NCI-H748 treated with DMSO at 0.1 percent for 48 hours (cell line): ENCODE measurements at places on chromosomes 1 and 21.

DNA sequence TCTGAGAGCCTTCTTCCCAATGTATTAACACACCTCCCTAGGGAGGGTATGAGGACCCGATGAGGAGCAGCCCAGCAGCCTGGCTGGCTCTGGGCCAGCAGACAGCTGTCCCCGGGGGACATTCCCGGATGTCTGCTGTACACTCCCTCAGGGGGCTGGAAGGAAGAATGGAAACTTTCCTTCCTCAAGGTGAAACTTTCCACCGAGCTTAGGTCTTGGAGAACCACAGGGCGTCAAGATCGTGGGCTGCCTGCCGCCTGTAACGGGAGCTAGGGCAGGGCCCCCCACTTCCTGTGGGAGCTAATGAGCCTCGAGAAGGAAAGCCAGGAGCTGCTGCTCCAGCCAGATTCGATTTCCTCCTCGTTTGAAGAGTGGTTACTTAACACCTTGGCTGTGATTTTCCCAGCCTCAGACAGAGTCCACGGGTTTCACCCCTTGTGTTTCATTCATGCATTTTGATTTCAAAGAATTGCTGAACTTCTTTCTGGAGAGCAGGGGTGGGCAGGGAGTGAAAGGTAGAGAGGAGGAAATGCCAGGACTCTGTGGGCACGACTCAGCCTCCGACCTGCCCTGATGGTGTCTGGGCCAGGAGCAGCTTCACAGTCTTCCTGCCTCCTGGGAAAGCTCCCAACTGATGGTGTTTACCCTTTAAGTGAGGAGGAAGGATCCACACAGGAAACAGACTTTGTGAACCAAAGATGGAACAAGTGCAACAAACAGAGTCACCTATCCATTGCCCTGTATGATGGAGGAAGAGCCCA lies 29.7 kb downstream of the UBE2T start:
- DNase-seq, result no peak

GRCh38 chr1:227934476-227935313 lies 13.0 kb downstream of the WNT9A start:
- DNase-seq, result no peak

DNA sequence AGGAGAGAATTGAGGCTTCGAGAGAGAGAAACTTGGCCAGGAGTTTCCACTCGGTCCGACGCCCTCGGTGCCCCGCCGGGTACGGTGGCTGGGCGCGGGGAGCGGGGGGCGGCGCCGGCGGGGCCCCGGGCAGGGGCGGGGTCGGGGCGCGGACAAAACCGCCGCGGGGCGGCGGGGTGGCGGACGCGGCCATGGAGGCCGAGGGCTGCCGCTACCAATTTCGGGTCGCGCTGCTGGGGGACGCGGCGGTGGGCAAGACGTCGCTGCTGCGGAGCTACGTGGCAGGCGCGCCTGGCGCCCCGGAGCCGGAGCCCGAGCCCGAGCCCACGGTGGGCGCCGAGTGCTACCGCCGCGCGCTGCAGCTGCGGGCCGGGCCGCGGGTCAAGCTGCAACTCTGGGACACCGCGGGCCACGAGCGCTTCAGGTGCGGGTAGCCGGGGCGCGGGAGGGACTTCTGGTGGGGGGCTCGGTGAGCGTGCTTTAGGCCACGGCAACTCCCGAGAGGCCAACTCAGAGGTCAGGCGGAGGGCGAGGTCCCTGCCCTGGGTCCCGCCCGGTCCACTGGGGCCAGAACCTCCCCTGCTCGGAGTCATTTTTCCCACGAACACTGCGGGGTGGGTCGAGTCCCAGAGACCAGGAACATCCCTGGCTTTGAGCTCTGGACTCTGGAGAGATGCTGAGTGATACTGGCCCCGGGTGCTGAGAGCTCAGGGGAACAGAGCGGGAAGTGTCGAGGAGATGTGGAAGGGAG lies 431 bp downstream of the RAB42 start:
- no peak for DNase-seq

DNA sequence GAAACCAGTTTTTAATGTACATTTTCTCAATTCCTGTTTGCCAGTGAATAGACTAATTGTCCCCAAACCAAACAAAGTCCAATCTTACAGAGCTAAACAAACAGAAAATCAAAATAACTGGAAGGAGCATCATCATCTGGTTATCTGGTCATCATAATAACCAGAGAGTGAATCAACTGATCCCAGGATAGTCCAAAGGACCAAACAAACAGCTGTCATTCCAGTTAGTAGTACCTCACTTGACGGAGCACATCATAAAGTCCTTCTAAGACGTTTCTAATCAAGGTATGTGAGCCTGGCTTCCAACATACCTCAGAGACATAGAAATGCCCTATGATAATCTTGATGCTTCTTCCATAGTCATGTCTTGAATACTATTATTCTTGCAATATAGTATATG lies 240.5 kb downstream of the LTN1 start:
- DNase-seq, result no peak

GRCh38 chr1:166905136-166905535 lies 29.1 kb upstream of the TADA1 start:
- no peak for DNase-seq

- DNase-seq, result no peak
Observed at GRCh38 chr1:205001162-205001561, 41.9 kb upstream of the CNTN2 start.

- DNase-seq, result no peak
Observed at GRCh38 chr1:183004141-183004540, 19.1 kb upstream of the LAMC1 start.

GRCh38 chr1:28860332-28861073 lies 48.5 kb downstream of the OPRD1 start:
- no peak for DNase-seq

DNA sequence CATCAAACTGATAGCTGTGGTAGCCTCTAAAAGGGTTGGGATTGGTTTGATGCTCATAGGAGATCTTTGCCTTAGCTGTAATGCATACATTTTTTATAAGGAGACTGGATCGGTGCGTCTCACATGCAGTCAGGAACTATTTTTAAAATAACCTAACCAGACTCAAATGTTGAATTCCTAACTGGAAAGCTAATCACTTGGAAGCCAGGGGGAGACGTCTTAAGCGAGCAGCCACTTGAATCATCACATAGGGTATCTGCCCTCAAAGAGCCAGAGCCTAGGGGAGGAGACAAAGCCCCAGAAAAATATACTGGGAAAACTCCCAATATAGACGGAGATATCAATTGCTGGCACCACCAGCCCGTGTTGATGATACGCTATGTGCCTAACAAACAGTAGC lies 61.7 kb upstream of the PUM1 start:
- no peak for DNase-seq

DNA sequence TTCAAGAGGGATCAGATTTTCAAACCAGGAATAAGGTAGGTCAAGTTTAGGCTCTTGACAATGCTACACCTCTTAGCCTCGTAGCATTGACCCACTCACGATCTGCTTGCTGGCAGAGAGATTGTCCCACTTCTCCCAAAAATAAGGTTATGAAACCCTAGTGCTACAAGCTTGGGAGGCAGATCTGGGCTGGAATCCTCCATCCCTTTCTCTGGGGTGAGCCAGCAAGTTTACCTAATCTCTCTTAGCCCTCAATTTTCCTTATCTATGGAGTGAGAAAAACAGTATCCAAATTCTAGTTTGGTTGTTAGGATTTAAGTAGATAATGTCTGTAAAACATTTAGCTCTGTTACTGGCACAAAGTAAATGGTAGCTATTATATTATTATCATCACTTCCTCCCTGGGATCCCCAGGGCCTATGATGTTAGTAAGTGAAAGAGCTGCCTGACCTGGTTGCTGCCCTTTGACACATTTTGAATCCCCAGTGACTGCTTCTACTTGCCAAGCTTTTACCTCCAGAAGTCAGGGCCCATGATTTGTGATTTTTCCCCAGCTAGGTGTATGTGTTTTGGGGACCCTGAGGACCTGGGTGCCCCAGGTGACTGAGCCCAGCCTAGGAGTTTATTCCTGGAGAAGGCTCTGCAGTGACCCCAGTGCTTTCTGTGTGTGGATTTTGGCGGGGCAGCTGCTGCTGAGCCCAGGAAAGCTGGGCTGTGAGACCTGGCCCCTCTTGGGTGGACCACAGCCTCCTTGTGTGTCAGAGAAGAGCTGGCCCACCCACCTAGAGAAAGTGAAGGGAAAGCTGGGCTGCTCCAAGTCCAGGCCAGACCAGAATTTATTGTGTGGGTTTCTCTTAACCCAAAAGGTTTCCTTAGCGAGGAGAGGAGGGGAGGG lies 48.2 kb upstream of the VANGL1 start:
- no peak for DNase-seq

DNA sequence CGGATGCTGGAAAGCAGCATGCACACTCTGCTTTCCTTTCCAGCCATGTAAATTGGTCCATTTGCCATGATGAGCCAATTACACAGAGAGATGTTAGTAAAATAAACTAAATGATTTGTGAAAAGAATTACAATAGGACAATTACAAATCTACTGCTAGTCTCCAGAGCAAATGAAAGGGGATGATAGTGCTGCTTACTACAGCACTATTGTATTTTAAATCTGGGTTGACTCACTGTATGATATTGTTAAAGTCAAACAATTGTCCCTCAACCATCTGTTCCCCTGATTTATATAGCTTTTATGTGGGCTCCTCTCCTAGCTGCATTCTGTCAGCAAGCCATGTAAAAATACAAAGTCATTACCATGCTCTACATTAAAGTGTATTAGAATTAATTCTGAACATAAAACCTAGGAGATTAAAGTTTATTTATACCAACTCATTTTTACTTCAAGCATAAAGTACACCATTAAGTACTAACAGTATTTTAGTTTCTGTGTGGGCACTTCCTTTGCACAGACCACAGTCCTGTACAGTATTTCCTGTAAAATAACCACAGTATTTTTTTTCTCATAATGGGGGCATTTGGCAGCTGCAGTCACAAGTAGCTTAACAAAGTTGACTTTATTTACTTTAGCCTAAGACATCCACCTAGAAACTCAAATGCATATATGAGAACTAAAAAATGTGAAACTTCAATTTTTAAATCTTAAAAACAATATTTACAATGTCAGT lies 135.8 kb downstream of the VAV3 start:
- no peak for DNase-seq
